Bronchus fibroblast of lung (primary cell): ENCODE measurements at places on chromosomes 12 and 14. TPM values are rescaled to one million over a fixed set of nuclear protein-coding genes. Genes with fewer than 3 reads are reported as not detected.

Gene GLIPR1L2
- total RNA-seq, result 0.15 and 0.17 TPM in 2 replicates

Gene NELL2
- 1.5 TPM in 1 of 2 replicates, not detected in the other for total RNA-seq

Gene RNASE3
- total RNA-seq, result not detected in 2 replicates

Gene ERGIC2
- 46.4 and 56.0 TPM in 2 replicates for total RNA-seq

Gene PMCH
- not detected in 2 replicates for total RNA-seq

Gene APOLD1
- 4.6 and 7.1 TPM in 2 replicates for total RNA-seq

Gene CEP290
- 7.0 and 8.1 TPM in 2 replicates for total RNA-seq

Gene HSPB8
- 4.5 and 5.6 TPM in 2 replicates for total RNA-seq

Gene TOMM20L
- not detected in 2 replicates for total RNA-seq

Gene PPM1H
- total RNA-seq, result 0.50 and 0.59 TPM in 2 replicates

Gene STXBP6
- 10.9 and 15.8 TPM in 2 replicates for total RNA-seq

Gene ACSM4
- not detected in 2 replicates for total RNA-seq

Gene ANO6
- 20.7 and 23.2 TPM in 2 replicates for total RNA-seq

Gene SRRM4
- total RNA-seq, result not detected in 2 replicates

Gene SMIM41
- 0.17 TPM in 1 of 2 replicates, not detected in the other for total RNA-seq

Gene ADAM21
- total RNA-seq, result under 0.01 and 0.59 TPM in 2 replicates

Gene IL26
- total RNA-seq, result not detected in 2 replicates

Gene E2F7
- total RNA-seq, result 8.9 and 12.1 TPM in 2 replicates

Gene CLEC4D
- not detected in 2 replicates for total RNA-seq

Gene KRT78
- not detected in 2 replicates for total RNA-seq

Gene PDZRN4
- total RNA-seq, result not detected in 2 replicates

Gene IFT81
- total RNA-seq, result 6.8 and 8.2 TPM in 2 replicates

Gene TNFAIP2
- 32.4 and 36.6 TPM in 2 replicates for total RNA-seq

Gene EIF2B2
- total RNA-seq, result 68.2 and 72.3 TPM in 2 replicates

Gene CCDC196
- total RNA-seq, result not detected in 2 replicates

Gene TAS2R13
- 0.15 and 0.17 TPM in 2 replicates for total RNA-seq

Gene CRIP1
- 1.7 and 3.3 TPM in 2 replicates for total RNA-seq

Gene TRIP11
- 8.5 and 12.6 TPM in 2 replicates for total RNA-seq

Gene NUBPL
- total RNA-seq, result 10.4 and 11.1 TPM in 2 replicates

Gene ACOT6
- total RNA-seq, result not detected in 2 replicates

Gene OTUB2
- total RNA-seq, result 1.3 TPM in 2 replicates

Gene RPL36AL
- total RNA-seq, result 206 and 211 TPM in 2 replicates

Gene SYNDIG1L
- total RNA-seq, result under 0.01 TPM in 1 of 2 replicates, not detected in the other

Gene TEX52
- total RNA-seq, result not detected in 2 replicates
